ENCODE measurements at places on chromosomes 13 and 19. TPM values are rescaled to one million over a fixed set of nuclear protein-coding genes. Genes with fewer than 3 reads are reported as not detected.

The NLRP12 gene
- total RNA-seq = 0.10 TPM

The ZNF563 gene
- total RNA-seq = 19.5 TPM

The ZNF729 gene
- not detected for total RNA-seq

GRCh38 chr19:15971224-15971780 is 22.5 kb downstream of the OR10H4 start:
- no peak overlapping the region for H3K27ac ChIP-seq
- H3K4me1 ChIP-seq = no peaks in the 10 kb centered on the region
- H3K4me3 ChIP-seq = no peak overlapping the region
- H3K27me3 ChIP-seq = no peaks in the 10 kb centered on the region
- no peak for DNase-seq

DNA sequence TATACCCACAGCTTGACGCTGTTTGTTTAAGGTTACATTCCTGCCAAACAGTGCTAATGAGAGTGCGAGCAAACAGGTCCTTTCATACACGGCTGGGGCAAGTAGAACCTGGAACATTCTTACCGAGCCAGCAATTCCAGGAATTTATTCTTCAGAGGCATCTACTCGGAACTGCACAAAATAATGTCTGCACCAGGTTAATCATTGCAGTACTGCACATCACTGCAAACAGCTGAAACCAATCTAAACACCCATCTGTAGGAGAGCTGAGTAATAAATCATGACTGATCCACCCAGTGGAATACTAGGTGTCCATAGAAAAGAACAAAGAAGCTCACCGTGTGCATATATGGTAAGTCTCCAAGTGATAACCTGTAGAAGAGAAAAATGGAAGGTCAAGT is 1.2 kb upstream of the ZNF579 start:
- peaks cover 48% of the 10 kb centered on the region for H3K4me1 ChIP-seq
- H3K27ac ChIP-seq = peak overlapping the region; percentile 79
- DNase-seq = peak; percentile 92
- 0 out of 3 replicates have a peak, but pooled peaks cover 7% of the 10 kb centered on the region for H3K36me3 ChIP-seq
- H3K27me3 ChIP-seq = no peaks in the 10 kb centered on the region
- no peak overlapping the region for H3K4me3 ChIP-seq

- H3K4me3 ChIP-seq = no peak overlapping the region
- no peaks in the 10 kb centered on the region for H3K36me3 ChIP-seq
- H3K27ac ChIP-seq = peak overlapping the region; percentile 70
- peaks cover 20% of the 10 kb centered on the region for H3K4me1 ChIP-seq
- no peak for DNase-seq
Measured at GRCh38 chr19:13103581-13104359, 1.1 kb upstream of the LYL1 start.

DNA sequence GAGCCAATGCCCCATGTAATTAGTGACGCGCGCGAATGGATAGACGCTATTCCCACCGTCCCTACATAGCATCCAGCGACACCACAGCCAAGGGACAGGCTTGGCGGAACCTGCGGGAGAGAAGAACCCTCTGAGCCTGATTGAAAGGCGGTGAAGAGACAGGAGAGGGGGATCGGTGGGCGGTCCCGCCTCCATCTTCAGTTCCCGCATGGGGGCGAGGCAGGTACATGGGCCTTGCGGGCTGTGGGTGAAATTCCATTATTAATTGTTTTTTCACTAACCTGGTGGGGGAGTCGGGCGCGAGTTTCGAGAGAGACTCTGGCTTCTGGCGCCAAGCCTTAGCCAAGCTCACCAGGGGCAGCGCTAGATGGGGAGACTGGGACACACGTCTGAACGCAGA is 8.4 kb upstream of the TEX101 start:
- H3K27ac ChIP-seq = no peak overlapping the region
- no peak overlapping the region for H3K4me3 ChIP-seq
- H3K4me1 ChIP-seq = no peaks in the 10 kb centered on the region
- H3K27me3 ChIP-seq = no peaks in the 10 kb centered on the region
- DNase-seq = no peak

DNA sequence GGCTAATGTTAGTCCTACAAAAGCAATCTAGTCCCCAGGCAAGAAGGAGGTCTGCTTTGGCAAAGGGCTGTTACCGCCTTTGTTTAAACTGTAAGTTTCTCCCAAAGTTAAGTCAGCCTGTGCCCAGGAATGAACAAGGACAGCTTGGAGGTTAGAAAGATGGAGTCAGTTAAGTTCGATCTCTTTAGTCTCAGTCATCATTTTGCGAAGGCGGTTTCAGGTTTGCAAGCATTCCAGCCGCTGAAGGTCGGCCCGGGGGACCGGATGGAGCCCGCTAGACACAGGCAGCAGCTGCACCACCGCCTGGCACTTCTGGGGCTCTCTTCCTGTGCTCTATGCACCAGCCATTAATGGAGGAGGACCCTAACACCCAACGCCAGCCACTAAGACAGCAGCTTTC is 91.3 kb downstream of the STK24 start:
- H3K27ac ChIP-seq = peak overlapping the region; percentile 88
- DNase-seq = no peak
- peaks cover 15% of the 10 kb centered on the region for H3K36me3 ChIP-seq
- H3K27me3 ChIP-seq = no peaks in the 10 kb centered on the region
- peaks cover 95% of the 10 kb centered on the region for H3K4me1 ChIP-seq

DNA sequence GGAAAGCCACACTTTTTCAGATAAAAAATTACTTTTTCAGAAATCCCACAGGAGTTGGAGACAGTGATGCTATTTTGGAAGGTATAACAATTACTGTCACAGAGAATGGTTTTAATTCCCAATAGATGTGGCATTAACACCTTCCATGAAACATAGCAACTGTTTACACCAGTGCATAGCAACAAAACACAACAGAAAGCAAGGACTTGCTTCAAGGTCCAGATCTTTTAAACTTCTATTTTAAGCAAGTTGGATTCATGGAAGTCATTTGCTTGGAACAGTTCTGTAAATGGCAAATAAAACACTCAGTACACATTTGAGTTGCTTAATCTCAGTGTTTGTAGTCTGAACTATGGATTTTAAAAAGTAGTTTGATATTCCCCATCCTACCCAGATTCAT is 385.9 kb upstream of the SPRY2 start:
- H3K27ac ChIP-seq = no peak overlapping the region
- H3K4me1 ChIP-seq = no peaks in the 10 kb centered on the region
- no peak for DNase-seq
- no peak overlapping the region for H3K4me3 ChIP-seq

DNA sequence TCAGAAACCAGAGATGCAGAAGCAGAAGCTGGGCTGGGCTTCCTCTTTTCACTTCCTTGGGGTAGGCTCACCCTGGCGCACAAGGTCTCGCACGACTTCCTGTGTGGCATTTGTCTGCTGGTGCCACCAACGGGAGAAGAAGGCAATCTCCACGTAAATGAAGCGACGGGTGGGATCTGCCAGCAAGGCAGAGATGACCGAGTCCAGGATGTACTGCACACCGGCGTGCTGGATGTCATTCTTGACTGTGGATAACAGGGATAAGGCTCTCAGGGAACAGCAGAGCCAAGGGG is 1.3 kb downstream of the MAN2B1 start:
- DNase-seq = no peak
- H3K27me3 ChIP-seq = no peaks in the 10 kb centered on the region
- peaks cover 4% of the 10 kb centered on the region for H3K36me3 ChIP-seq
- no peak overlapping the region for H3K4me3 ChIP-seq
- peaks cover 35% of the 10 kb centered on the region for H3K4me1 ChIP-seq
- H3K27ac ChIP-seq = no peak overlapping the region

DNA sequence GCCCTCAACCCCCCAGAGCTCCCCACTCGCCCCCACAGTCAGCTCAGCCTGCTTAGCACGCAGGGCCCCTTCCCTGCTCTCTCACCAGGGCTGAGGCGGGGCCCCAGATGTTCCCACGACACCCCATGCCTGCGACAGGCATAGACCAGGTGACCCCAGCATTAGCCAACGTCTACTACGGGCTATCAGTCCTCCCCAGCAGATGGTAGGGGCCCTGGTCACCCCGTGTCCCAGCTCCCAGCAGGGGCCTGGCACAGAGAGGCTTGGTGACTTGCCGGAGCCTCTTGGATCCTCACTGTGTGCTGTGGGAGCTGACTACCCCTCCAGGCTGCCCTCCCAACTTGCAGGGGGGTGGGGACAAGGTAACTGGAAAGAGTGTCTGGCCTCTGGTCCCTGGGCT is 80.6 kb downstream of the KDM4B start:
- no peak for DNase-seq
- H3K27me3 ChIP-seq = no peaks in the 10 kb centered on the region
- H3K36me3 ChIP-seq = peaks cover 31% of the 10 kb centered on the region
- no peak overlapping the region for H3K4me3 ChIP-seq
- peaks cover 24% of the 10 kb centered on the region for H3K4me1 ChIP-seq
- no peak overlapping the region for H3K27ac ChIP-seq

Measured in HepG2 (cell line).